Stimulated activated CD8-positive, alpha-beta memory T cell treated with anti-CD3 and anti-CD28 coated beads, Interleukin-15, amount 100 ng/mL, for 48 hours (primary cell): ENCODE measurements at places on chromosomes 13 and 19.

GRCh38 chr19:43643326-43643725 lies 3.7 kb upstream of the CADM4 start:
- no peak for DNase-seq

DNA sequence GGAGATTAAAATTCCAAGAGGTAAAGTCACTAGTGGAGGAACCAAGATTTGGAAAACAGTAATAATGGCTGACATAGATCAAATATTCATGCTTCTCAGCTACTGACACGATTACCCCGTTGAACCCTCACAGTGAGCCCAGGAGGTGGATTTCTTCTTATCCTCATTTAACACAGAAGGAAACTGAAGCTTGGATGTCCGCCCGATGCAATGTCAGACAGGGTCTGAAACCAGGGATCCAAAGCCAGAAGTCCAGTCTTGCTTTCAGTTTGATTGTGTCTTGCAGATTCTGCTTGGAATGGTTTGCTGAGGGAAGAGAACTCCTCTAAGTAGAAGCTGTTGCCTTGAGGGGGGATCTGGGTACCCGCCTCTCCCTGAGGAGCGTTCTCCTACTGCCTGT lies 404.7 kb downstream of the KCNRG start:
- no peak for DNase-seq

- DNase-seq: no peak
Observed at GRCh38 chr19:498977-499623, 2.8 kb downstream of the MADCAM1 start.

DNA sequence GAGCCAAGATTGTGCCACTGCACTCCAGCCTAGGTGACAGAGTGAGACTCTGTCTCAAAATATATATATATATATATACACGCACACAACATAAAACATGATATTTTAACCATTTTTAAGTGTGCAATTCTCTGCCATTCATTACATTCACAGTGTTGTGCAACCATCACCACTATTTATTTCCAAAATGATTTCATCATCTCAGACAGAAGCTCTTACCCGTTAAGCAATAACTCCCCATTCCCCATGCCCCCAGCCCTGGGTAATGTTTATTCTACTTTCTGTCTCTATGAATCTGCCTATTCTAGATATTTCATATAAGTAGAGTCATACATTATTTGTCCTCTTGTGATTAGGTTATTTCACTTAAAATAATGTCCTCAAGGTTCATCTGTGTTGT lies 20.3 kb downstream of the WDR88 start:
- DNase-seq: no peak

GRCh38 chr13:25674371-25674770 lies 302.6 kb downstream of the ATP8A2 start:
- no peak for DNase-seq
